ENCODE measurements at places on chromosomes 1 and 21. TPM values are rescaled to one million over a fixed set of nuclear protein-coding genes. Genes with fewer than 3 reads are reported as not detected.

DNA sequence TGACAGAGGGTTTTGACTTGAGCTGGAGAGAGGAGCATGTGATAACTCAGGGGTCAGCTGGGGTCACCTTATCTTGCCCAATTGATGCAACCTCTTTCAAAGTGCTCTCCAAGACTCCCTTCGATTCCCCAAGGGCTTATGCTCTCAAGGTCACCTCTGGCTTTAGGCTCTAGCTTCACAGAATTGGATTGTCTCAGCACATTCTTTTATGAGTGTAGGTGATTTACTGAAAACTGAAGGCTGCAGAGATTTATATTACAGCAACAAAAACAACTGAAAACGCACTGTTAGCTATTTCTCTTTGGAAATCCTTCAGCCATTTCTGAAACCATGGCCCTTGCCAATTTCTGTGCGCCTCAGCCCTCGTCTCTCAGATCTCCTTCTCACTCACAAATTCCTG lies 34.5 kb upstream of the MAP1LC3C start:
- no peak for DNase-seq

Gene IKBKE
- 19.8 TPM for total RNA-seq

Gene FOXJ3
- total RNA-seq = 43.7 TPM

DNA sequence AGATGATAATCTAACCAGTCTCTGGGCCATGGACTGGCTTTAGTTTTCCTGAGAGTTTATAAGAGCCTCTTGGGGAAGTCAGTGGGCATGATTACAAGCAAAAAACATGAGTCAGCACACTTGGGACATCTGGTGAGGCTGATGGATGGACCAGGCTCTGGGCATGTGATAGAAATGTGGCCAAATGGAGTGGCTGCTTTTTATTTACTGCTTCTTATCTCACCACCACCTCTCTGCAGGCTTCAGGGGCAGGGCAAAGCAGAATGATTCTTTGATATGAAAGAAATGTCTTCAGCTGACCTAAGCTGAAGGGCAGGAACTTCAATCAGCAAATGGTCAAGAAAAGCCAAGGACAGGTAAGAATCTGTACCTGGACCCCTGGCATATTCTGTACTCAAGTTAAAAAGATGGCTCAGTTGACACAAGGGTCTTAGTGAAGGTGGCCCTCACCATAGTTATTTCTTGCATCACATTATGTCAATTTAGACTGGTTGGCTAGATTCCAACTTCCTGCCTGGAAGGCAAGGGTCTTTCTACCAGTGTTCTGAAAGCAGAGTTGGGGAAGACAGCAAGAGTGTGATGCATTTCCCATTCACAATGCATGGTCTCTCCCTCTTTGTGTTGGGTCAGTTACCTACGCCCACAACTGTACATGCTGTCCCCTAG lies 162.8 kb downstream of the FASLG start:
- DNase-seq = no peak

Gene ZNF683
- total RNA-seq = 0.32 TPM

Gene SPATA45
- not detected for total RNA-seq

All from activated naive CD8-positive, alpha-beta T cell treated with anti-CD3 and anti-CD28 coated beads for 36 hours (primary cell).